ENCODE measurements at places on chromosomes 13 and 19. TPM values are rescaled to one million over a fixed set of nuclear protein-coding genes. Genes with fewer than 3 reads are reported as not detected.
A peak's percentile ranks its signal among the peaks of the same experiment; 100 is the strongest.

GRCh38 chr19:1125601-1126467, 22.0 kb downstream of the GPX4 start:
- DNase-seq, result peak; percentile 64

GRCh38 chr19:4449022-4449638, 8.5 kb downstream of the UBXN6 start:
- no peak for DNase-seq

DNA sequence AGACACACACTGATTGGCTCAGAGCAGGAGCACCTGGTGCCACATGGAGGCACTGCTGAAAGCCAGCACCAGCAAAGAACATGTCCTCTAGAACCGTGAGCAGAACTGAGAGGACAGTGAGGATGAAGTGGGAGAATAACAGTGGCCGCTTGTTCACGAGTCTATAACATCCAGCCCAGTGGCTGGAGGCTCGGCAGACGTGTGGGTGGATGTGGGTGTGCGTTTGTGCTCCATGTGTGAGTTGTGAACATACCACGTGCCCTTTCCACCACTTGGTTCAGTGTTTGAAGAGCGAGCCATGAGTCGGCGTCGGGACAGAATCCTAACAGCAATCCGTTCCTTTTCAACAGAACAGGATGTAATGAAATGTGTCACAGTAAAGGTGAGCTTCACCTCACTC, 113.0 kb downstream of the SOX1 start:
- no peak for DNase-seq

DNA sequence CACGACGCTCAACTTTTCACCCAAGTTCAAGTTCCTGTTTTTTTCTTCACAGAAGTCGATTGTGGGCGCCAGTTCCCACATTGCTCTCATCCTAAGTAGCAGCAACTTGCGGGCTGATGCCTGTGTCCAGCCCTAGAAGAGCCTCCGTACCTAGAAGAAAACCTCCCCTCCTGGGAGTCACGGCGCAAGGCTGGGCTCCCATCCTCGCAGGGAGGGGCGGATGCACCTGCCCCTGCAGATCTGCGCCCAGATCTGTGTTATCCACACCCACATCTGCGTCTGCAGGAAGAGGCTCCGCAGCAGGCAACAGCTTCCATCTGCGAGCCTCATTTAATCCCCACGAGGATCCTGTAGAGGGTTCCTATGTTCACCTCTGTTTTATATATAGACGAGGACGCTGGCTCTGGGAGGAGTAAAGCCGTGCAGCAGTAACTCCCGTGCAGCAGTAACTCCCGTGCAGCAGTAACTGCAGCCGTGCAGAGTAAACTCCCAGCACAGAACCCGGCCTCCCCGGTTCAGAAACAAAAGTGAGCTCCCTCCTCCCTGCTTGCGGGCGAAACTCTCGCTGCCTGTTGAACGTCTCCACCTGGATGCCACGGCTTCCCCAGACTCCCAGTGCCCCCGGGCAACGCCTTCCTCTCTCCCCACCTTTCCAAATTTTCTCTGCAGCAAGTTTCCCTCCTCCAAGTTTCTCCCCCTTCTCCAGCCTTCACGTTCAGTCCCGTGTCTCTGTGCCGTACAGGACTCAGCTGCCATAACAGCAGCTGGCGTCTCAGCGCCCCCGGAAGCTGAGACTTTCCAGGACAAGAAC, 23.5 kb upstream of the LAIR1 start:
- no peak for DNase-seq

DNA sequence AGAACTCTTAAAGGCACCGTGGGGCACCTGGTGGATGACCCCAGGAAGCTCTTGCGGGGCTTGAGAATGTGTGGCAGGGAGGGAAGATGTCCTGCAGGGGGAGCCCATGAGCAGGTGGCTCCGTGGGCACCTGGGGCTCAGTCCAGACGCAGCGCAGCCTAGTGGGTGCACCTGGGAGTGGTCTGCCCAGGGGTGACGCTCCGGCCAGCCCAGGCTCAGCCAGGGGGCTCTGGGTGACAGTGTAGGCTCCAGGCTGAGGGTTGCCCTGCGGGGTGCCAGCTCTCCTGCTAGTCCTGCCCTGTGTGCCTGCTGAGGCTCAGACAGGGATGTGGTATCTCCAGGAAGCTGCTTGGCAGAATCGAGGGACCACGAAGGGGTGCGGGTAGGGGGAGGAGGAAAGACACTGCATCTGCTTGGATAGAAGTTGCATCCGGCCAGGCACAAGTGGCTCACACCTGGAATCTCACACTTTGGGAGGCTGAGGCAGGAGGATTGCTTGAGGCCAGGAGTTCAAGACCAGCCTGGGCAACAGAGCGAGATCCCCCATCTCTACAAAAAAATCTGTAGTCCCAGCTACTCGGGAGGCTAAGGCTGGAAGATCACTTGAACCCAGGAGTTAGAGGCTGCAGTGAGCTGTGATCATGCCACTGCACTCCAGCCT, 15.0 kb upstream of the PGLS start:
- peak; percentile 69 for DNase-seq

GRCh38 chr13:112783978-112784371, 94.1 kb downstream of the ATP11A start:
- DNase-seq, result no peak

DNA sequence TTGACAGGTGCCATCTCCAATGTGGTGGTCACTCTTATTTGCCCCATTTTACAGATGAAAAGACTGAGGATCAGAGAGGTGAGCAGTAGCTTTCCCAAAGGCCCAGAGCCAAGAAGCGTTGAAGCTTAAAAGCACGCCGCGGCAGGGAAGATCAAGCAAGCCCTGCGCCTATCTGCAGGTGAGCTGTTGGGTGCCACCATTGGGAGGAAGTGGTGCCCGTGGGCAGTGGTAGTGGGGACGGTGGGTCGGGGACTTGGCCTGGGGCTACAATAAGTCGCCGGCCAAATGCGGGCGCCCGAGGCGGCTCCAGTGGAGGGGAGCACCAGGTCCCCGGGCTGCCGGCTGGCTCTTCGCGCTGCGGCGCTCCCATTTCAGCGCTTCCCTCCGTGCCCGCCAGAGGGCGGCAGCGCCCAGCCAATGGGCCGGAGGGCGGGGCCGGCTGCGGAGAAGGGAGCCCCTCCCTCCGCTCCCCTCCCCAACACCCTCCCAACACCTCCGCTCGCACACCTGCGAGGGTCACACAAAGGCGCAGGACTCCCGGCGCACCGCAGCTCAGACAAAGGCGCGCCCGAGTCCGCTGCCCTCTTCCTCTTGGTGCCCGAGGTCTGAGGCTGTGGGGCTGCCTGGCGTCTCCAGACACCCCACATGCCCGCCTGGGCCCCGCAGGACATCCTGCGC, 744 bp upstream of the POU2F2 start:
- DNase-seq, result peak; percentile 29

DNA sequence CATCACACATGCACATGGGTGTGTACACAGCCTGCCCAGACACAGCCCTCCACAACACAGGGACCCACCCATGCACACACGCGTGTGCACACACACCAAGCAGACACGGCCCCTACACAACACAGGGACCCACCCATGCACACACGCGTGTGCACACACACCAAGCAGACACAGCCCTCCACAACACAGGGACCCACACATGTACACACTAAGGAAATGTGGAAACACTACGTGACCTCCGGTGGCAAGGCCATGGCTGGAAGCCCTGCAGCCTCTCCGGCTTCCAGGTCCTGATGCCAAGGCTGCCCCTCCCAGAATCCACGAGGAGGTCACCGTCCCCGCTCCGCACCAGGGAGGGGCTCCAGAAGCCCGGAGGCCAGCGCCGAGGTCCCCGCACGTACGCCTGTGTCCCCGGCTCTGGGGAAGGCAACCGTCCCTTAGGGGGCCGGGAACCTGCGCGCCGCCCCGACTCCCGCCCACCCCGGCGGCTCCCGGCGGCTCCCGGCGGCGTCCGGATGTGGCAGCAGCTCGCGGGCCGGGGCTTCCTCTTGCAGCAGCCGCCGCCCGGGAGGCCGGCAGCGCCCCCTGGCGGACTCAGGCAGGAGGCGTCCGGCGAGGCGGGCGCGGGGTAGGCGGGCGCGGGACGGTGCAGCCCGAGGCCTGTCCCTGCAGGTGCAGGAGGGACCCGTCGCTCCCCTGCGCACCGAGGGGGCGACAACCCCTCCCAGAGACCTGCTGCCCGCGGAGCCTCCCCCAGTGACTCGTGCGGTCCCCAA, 29.8 kb upstream of the GRTP1 start:
- DNase-seq, result peak; percentile 36

- no peak for DNase-seq
Measured at GRCh38 chr19:47447470-47448359, 24.0 kb downstream of the SLC8A2 start.

DNA sequence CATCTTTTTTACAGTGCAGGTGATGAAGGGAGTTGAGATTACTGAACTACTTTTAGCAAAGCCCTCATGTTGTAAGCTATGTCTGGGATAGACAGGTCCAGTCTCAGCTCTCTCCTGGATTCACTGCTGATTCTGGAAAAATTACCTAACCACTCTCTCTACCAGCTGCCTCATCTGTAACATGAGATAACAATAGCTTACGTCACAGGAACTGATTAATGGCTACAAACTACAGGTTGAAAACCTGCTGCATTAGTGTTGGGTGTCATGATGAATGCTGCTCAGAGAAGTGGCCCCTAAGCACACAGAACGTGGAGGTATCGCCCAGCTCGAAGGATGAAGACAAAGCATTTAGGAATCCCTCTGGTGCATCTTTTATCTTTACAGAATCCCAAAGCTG, 277.8 kb downstream of the ABCC4 start:
- DNase-seq, result no peak

DNA sequence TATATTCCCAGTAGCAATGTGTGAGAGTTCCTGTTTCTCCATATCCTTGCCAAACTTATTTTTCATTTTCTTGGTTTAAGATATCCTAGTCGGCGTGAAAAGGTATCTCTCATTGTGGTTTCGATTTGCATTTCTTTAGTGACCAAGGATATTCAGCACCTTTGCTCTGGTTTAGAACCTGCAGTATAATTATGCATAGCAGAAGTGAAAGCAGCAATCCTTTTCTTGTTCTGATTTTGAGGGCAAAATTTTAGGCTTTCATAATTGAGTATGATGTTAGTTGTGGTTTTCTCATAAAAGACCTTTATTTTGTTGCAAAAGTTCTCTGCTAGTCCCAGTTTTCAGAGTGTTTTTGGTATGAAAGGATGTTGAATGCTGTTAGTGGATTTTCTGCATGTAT, 491.0 kb downstream of the FGF9 start:
- no peak for DNase-seq

DNA sequence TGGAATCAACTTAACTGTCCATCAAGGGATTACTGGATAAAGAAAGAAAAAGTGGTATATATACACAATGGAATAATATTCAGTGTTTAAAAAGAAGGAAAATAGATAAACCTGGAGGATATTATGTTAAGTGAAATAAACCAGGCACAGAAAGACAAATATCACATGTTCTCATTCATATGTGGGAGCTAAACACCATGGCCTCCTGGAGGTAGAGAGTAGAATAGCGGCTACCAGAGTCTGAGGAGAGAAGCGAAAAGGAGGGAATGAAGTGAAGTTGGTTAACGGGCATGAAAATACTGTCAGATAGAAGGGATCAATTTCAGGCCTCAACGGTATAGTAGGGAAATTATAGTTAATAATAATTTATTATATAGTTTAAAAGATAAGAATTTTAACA, 147.5 kb upstream of the OBI1 start:
- DNase-seq, result no peak

- DNase-seq, result no peak
Measured at GRCh38 chr13:98513837-98514236, 63.1 kb downstream of the STK24 start.

DNA sequence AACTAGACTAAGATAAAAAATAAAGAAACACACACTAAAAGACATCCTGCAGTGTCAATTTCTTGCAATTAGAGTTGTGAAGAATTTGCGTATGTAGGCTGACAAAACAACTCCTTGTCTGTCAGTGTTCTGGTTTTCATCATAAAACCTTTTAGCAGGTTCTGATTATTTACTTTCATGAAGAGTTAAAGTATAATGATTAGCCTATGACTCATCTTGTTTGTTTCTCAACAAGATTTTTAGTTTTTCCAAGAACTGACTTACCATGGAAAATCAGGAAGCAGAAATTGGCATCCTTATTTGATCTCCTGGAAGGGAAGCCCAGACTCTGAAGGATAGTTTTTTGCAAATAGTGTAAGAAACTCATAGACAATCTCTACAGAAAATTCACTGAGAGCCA, 848.7 kb upstream of the PCDH9 start:
- DNase-seq, result no peak

DNA sequence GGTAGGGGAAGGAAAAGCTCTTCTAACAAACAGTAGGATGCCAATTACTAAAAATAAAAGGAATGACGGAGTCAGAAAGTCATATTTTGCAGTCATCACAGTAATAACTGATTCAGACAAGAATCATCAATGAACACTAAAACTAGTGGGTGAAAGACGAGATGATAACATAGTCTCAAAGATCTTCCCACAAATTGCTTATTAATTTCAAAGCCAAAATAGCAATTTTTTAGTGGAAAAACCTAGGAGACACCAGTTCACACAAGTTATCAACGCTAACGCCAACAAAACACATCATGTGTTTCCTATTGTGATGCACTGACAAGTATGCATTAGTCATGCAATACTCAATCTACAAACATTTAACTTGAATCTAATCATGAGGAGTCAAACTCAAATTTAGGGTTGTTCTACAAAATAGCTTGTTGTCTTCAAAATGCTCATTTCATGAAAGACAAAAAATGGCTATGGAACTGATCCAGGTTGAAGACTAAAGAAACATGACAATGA, 18.6 kb downstream of the ZNF233 start:
- DNase-seq, result no peak

DNA sequence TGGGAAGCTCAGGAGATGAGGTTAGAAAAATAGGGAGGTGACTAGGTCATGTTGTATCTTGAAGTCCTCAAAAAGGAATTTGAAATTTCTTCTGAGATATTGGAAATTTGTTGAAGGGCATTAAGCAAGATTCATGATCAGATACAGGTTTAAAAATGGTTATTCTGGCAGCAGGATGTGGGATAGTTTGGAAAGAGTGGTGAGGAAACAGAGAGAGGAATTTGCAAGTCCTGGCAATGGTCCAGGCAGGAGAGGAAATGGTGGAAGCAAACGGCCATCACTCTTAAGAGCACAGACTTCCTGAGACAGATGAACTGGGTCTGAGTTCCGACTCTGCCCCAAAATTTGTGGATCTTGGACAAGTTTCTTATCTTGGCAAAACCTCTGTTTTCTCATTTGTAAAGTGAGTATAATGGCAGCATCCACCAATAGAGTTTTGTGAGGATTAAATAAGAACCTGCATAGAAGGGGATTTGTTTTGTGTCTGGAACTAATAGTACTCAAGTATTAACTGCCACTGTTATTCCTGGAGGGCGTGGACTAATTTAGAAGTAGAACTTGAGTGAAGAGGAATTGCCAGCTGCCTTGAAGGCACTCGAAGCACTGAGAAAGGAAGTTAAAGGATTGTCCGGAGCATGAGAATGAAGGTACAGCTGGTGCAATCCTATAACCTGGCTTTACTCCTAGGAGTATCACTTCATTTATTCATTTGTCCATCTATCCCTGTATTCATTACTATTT, 99.6 kb downstream of the CCNA1 start:
- DNase-seq, result peak; percentile 3

MAMSTR gene
- total RNA-seq, result 0.93 TPM

KLK2 gene
- total RNA-seq, result not detected

ITM2B gene
- 160 TPM for total RNA-seq

SHD gene
- total RNA-seq, result 0.53 TPM
